A673 (cell line): ENCODE measurements at places on chromosomes 16 and 17. TPM values are rescaled to one million over a fixed set of nuclear protein-coding genes. Genes with fewer than 3 reads are reported as not detected.
A peak's percentile ranks its signal among the peaks of the same experiment; 100 is the strongest.

- DNase-seq: peak; percentile 22
- H3K27ac ChIP-seq: no peak overlapping the region
- no peaks in the 10 kb centered on the region for H3K4me1 ChIP-seq
- no peaks in the 10 kb centered on the region for H3K36me3 ChIP-seq
- H3K27me3 ChIP-seq: no peaks in the 10 kb centered on the region
These were observed 113.2 kb downstream of the PHKB start for GRCh38 chr16:47574091-47575054.

DNA sequence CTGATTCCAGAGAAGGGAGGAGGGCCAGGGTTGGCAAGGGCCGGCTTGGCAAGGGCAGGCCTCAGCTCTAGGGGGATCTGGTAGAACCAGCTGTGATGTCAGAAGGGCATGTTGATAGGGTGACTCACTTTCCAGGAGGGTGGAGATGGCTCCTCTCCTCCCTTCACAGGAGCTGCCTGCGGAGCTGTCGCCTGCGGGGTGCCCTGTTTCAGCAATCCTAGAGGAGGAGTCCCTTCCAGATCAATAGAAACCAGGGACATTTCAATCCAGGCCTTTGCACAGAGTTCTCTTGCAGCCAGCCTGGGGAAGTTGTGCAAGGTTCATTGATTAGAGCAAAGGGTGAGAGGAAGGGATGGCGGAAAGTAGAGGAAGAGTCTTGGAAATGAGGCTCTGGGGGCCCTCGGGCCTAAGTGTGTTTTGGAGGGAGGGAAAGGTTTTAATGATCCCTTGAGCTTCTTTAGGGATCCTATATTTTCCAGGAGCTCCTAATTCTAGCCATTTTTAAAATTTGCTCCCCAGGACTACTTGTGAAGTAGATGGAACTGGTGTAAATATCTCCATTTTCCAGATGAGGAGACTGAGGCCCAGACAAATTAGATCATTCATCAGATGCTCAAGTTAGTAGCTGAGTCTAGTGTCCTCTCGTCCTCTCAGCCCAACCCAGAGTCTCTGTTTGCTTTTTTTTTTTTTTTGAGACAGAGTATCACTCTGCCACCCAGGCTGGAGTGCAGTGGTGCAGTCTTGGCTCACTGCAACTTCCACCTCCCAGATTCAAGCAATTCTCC lies 24.8 kb upstream of the CSNK2A2 start:
- no peak overlapping the region for H3K27ac ChIP-seq
- peaks cover 14% of the 10 kb centered on the region for H3K27me3 ChIP-seq
- no peaks in the 10 kb centered on the region for H3K36me3 ChIP-seq
- DNase-seq: no peak

DNA sequence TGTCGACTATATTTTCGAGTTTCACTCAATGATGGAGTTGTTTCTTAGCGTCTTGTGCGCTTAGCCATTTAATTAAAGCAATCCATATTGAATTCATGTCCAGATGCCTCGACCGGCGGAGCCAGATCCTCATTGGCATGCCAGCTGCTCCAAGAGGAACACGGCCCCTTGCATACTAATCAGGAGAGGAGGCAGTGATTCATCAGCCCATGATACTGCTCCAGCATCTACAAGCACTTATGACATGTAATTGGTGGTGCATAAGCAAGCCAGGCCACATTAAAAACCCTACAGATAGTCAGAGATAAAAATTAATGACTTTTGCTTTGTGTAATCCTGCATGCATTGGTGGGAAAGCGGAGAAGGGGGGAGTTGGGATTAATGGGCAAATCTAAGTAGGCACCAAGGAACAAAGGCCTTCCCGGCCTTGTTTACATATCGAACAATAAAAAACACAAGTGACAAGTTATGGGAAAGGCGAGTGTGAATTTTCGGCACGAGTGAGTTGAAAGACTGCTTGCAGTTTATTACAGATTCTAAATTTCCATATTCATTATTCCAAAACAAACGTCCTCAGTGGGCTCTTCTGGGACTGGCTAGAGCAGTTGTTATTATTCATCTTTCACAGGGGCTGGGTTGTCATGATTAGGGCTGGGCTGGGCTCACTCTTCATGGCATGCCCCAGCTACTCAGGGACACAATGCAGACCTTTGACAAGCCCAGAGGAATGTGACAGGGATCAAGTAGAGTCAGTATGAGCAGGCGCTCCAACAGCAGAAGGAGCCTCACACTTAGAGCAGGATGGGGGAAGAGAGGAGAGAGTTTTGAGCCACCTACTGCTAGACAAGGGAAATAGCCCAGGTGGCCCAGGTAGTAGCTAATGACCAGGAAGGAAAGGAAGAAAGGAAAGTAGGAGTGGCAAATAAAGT lies 281.7 kb upstream of the ZFHX3 start:
- peaks cover 44% of the 10 kb centered on the region for H3K27me3 ChIP-seq
- no peak for DNase-seq
- H3K27ac ChIP-seq: no peak overlapping the region
- H3K4me1 ChIP-seq: no peaks in the 10 kb centered on the region

- H3K4me3 ChIP-seq: no peak overlapping the region
- H3K4me1 ChIP-seq: no peaks in the 10 kb centered on the region
- DNase-seq: no peak
These were observed 63.6 kb downstream of the PLCG2 start for GRCh38 chr16:81842564-81843242.

DNA sequence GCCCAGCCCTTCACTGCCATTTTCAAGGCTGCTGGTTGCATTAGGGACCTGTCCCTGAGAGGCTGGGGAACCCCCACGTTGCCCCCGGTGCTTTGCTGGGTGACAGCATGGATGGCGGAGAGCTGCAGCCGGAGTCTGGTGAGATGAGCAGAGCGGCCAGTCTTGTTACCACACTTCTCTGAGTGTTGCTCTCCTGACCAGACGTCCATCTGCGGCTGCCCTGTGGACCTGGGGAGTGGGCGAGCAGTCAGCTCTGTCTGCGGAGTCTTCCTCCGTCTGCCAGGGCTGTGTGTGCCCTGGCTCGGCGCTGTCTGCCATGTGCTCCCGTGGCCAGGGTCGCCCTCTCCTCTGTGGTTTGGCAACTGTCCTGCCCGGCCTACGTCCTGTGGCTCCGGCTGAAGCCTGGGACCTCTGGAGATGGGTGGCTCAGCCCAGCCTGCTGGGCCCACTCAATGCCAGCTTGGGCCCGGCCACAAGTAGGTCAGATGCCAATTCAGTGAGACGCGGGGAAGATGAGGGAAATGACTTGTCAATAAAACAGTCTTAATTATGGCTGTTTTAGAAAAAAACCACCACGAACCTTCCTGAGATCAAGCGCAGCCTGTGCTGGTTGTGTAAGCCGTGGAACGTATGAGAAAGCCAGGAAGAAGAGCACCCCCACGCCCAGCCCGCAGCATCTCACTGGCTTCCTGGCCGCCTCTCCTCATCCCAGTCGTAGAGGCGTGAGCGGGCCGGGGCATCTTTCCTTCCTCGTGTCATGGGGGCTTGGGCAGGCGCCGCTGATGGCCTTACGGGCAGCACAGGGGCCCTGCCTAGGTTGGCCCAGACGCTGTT lies 7.9 kb downstream of the KCTD5 start:
- no peaks in the 10 kb centered on the region for H3K4me1 ChIP-seq
- H3K36me3 ChIP-seq: no peaks in the 10 kb centered on the region
- H3K4me3 ChIP-seq: no peak overlapping the region

DNA sequence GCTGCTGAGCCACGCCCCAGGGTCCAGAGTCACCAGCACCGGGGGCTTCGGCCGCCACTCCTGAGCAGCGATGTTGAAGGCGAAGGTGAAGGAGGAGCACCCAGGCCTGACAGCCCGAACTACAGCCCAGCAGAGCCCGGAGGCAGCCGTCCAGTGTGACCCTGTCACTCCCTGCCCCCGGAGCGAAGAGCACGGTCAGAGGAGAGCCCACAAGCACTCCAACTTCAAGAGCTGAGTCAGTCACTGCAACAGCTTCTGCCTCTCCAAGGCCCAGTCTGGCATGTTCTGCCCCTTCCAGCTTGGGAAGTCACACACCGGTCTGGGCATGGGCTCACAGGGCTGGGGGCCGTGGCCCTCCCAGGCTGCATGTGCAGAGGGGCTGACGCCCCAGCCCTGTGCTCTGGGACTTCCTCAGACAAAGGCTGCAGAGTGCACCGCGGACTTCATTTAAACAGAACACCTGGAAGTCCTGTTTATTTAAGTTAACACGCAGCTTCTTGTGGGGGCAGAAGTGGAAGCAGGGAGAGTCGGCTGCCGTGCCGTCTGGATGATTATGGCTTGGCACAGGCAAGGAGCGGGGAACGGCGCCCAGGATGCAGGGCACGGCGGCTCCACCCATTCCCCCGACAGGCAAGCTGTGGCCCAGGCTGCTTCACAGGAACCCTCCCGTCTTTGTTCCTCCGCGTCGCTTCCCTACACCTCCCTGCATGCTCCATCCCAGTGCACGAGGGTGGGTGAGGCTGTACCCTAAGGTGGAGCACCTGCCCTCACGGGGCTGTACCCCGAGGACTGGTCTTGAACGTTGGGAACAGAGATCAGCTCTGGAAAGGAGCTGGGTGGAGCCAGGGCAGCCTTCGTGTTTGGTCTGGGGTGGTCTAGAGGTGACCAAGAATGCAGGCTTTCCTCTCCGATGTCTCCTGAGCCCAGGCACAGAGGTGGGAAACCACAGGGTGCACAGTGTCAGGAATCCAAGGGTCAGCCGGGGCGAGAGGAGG lies 68.9 kb upstream of the METRNL start:
- no peaks in the 10 kb centered on the region for H3K4me1 ChIP-seq
- no peaks in the 10 kb centered on the region for H3K27me3 ChIP-seq
- DNase-seq: no peak
- H3K27ac ChIP-seq: no peak overlapping the region

DNA sequence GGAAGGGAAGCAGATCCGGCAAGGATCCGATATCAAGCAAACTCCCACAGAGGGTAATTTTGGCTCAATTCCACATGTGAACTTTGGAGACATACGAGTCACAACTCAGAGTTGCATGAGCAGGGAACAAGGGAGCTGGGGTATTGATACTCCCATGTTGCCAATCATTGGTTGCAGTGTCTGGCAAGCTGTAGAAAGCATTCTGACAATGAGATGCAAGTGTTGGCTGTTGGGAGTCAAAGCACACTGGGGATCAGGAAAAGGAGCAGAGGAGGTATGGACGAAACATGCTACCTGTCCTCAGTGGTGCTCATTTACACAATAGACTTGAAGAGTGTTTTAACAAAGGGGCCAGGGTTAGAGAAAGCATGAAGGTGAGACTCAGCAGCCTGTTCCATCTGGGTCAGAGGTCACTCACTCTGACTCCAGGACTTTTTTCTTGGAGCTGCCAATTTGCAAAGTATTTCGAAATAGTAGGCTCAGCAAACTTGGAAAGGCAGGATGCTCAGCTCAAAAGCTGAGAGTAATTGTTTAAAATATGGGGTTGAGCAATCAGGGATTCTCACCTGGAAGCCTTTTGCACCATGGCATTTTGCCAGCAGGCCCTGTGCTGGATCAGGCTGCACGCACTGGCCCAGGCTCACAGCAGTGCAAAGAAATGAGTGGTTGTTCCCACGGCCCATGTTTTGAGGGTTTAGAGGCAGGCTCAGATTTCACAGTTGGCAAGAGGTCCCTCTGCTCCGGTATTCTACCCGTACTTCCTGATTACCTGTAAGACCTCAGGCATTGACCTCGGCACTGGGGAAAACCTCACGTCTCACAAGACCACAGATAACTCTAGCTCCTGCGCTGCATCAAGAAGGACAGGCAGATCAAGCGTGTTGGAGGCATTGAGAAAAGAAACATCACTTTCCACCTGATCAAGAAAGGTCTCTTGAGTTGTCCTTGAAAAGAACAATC lies 17.6 kb upstream of the NKD1 start:
- DNase-seq: no peak
- H3K27ac ChIP-seq: no peak overlapping the region
- H3K27me3 ChIP-seq: peaks cover 8% of the 10 kb centered on the region

GRCh38 chr16:68664297-68664696 lies 19.2 kb downstream of the CDH3 start:
- no peak overlapping the region for H3K4me3 ChIP-seq
- DNase-seq: no peak
- no peaks in the 10 kb centered on the region for H3K36me3 ChIP-seq
- H3K4me1 ChIP-seq: no peaks in the 10 kb centered on the region
- H3K27ac ChIP-seq: no peak overlapping the region
- H3K27me3 ChIP-seq: no peaks in the 10 kb centered on the region

DNA sequence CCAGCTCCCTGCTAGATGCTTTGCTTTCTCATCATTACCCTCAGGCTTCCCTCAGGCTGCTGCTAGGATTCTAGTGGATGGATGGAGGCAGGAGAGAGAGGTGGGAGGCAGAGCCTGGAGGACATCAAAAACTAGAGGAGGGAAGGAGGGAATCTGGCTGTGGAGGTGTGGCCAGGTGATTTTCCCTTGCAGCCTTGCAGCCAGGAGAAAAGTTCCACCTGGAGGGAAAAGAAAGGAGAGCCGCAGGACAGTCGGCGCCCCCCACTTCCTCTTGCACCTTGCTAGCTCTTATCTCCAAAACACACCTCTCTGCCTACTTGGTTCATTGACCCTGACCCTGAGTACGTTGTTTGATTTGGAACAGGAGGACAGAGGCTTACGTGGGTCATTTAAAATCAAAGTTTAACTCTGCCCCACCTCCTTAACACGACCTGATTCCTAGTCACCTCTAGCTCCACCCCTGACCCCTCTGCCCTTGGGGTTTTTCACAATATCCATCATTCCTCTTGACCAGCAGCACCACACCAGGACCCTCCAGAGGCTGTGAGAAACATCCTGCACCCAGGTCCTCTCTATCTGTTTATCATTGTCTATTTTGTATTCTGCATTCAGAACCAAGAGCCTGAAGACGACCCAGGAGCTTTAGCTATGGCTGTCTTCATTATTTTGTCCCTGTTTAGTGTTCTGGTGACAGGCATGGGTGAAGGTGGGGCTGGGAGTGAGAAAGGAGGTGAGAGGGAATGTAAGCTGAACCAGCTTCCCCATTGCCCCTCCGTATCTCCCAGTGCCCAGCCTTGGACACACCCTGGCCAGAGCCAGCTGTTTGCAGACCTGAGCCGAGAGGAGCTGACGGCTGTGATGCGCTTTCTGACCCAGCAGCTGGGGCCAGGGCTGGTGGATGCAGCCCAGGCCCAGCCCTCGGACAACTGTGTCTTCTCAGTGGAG lies 15.9 kb downstream of the AOC3 start:
- no peaks in the 10 kb centered on the region for H3K36me3 ChIP-seq
- no peaks in the 10 kb centered on the region for H3K27me3 ChIP-seq
- no peak overlapping the region for H3K27ac ChIP-seq
- no peak overlapping the region for H3K4me3 ChIP-seq

GRCh38 chr17:82244413-82245133 lies 15.7 kb downstream of the SLC16A3 start:
- H3K27ac ChIP-seq: peak overlapping the region; percentile 45
- no peak overlapping the region for H3K4me3 ChIP-seq
- H3K36me3 ChIP-seq: peaks cover 73% of the 10 kb centered on the region
- H3K4me1 ChIP-seq: peaks cover 72% of the 10 kb centered on the region
- no peaks in the 10 kb centered on the region for H3K27me3 ChIP-seq
- peak; percentile 79 for DNase-seq

GRCh38 chr16:85978291-85978775 lies 79.4 kb downstream of the IRF8 start:
- no peaks in the 10 kb centered on the region for H3K27me3 ChIP-seq
- peak overlapping the region; percentile 26 for H3K27ac ChIP-seq

KRT40 gene
- total RNA-seq: 0.98 and 1.1 TPM in 2 replicates

MON1B gene
- 42.9 and 44.1 TPM in 2 replicates for total RNA-seq

ENPP7 gene
- total RNA-seq: not detected in 2 replicates

PTGES3L gene
- 0.64 and 1.1 TPM in 2 replicates for total RNA-seq

RASL10B gene
- total RNA-seq: 15.9 TPM in 2 replicates

PIRT gene
- total RNA-seq: not detected in 2 replicates
